ENCODE measurements at places on chromosomes 7 and 10.

DNA sequence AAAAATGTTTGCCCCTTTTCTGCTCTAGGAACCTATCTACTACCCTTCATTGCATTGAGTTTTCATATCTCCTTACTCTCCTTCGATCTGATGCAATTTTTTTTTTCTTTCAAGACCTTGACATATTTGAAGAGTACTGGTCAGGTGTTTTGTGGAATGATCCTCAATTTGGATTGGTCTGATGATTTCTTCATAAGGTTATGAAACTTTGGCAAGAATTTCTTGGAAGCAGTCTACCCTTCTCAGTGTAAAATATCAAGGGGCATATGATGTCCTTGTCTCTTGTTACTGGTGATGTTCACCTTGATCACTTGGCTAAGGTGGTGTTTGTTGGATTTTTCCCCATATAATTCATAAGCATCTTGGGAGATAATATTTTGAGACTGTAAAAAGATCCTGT is 64.7 kb downstream of the CPED1 start:
- DNase-seq: no peak

DNA sequence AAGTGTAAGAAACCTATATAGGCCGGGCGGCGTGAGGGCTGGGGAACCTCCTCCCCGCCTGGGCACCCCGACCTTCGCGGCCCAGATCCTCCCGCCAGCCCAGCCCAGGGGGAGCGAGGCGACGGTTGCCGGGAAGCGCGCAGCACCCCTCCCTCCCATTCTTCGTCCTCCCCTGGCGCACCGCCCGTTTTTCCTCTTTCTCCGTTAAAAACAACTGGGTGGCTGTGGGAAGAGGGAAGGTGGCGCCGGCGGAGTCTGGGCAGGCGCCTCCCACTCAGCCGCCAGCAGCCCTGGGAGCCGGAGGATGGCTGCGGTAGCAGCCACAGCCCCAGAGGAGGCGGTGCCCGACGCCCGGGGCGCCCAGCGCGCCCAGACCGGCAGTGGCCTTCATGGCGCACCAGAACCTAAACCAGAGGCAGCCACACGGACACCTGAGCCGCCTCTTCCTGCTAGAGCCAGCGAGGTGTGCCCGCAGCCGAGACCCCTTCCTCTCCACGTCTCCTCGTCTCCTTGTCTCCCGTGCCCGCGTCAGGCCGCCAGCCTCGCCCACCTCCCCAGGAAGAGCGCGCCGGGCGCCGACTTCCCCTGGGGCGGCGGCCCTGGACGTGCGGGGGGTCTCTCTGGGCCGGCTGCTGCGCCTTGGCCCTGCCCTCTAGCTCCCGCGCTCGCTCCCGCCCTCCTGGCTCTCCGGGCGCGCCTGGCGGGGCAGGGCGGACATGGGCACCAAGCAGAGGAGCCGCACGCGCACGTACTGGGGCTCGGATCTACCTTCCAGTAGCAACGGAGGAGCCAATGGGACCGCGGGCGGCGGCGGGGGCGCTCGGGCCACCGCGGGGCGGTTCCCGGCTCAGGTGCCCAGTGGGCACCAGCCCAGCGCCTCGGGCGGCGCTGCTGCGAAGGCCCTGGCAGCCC is 32.8 kb upstream of the SFTPD start:
- no peak for DNase-seq

DNA sequence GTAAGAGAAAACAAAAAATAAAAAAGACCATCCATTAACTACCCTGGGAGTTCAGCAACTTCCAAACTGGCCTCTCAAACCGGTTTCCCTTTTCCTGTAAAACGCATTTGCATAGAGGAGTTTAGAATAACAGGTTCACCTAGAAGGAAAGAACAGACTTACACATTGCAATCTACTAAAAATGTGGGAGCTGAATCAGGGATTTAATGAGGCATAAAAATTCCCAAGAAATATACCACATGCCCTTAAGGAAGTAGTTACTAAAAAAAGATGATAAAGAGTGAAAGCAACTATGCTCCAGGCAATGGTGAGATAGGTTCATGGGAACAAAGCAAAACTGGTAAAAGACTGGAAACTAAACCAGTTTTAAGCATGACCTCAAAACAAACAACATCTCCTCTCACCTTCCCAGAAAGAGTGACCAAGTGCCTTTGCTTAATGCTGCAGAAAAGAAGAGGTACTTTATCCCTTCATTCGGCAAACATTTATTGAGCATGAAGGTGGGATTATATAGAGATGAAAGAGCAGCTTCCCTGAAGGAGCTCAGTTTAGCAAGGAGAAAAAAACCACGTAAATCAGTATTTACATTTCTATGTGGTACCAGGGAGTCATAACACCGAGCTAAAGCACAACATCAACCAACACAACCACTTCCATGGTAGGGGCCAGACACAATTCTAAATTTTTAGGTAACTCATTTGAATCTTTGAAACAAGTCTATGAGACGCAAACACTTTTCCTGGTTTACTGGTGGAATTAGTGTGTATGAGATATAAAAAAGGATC is 152.8 kb downstream of the SGMS1 start:
- no peak for DNase-seq

- DNase-seq: no peak
Observed at GRCh38 chr7:78296644-78297371, 498.2 kb downstream of the PHTF2 start.

DNA sequence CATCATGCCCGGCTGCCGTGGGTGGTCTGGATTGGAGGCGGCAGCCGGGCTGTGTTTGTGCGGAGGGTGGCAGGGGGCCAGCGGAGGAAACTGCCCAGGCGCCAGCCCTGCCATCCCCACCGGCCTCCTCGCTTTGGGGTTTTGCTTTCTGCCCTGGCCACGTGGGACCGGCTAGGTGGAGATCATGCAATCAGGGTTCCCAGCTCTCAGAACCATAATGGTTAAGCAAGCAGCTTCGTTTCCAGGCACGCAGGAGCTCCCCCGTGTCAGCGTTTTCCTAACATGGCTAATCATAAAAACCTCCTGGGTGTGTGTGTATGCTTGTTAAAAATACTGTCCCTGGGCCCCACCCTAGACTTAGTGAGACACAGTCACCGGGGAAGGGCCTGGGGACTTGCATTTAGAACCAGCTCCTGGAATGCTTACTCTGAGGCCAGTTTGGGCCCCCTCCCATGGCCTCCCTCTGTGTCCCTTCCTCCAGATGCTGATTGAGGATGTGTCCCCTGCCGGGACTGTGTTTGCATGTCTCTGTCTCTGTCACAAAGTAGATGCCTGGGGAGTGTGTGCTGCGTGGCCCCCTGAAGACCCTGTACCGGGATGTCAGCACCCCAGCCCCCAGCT is 119.3 kb downstream of the CUX1 start:
- no peak for DNase-seq

DNA sequence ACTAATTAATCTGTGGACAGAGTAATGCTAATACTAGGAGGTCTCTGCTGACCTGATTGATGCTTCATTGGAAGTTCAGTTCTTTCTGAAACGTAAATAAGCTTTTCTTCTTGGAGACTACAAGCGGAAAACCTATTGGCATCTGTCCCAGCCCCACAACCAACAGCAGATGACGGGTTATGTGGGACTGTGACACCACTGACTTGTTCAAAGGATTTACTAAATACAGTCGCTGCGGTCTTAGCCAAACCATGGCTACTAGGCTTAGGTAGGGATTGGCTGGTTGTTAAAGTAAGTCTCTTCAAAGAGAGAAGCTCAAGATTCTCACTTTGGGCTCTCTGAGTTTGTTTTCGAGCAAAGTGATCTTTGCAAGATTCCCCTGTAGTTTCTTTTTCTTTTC is 68.3 kb downstream of the HYCC1 start:
- DNase-seq: no peak

GRCh38 chr7:149125189-149125862 is 798 bp downstream of the ZNF425 start:
- DNase-seq: no peak

GRCh38 chr7:96219378-96220130 is 102.3 kb downstream of the SLC25A13 start:
- DNase-seq: no peak

- DNase-seq: no peak
Observed at GRCh38 chr10:132011024-132011423, 29.3 kb upstream of the BNIP3 start.

DNA sequence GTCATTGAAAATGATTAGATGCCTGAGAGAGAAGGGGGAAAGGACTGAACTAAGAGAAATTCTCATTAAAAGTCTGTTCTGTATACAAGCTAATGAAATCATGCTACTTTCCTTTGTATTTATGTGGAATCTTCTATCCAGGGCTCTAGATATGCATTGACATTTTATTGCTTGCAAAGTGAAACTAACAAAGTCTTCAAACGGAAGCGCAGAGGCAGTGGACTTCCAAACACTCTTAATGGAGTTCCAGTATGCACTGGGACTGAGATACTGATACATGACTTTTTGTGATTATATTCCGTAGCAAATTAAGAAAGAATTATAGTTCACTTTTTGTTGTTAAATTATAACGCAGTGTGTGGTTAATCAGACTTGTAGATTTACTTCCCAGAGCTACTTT is 166.8 kb upstream of the TBX20 start:
- DNase-seq: no peak

- no peak for DNase-seq
Observed at GRCh38 chr7:39212876-39213275, 235.2 kb downstream of the POU6F2 start.

- DNase-seq: no peak
Observed at GRCh38 chr10:84743483-84743882, 415.1 kb downstream of the CCSER2 start.

GRCh38 chr10:119022846-119023552 is 6.5 kb upstream of the NANOS1 start:
- DNase-seq: no peak

GRCh38 chr7:93843260-93843659 is 47.3 kb downstream of the TFPI2 start:
- DNase-seq: no peak

DNA sequence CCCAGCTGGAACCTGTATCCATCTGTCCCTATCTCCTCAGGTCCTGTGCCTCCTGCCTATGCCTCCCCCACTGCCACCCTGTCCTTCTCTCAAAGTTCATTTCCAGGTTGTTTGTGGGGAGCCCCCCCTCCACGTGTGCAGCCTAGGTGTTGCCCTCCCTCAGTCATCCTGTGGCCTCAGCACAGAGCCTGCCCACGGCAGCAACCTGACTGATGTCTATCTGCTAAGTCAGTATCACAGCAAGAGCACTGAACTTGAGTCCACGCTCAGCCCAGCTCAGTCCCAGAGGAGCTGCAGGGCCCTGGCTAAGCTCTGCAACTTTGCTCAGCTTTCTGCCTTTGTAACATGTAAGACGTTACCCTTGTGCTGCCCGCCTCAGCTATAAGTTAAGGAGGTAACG is 28.7 kb downstream of the FAM53B start:
- no peak for DNase-seq

GRCh38 chr7:150340024-150340749 is 1.2 kb downstream of the RARRES2 start:
- no peak for DNase-seq

DNA sequence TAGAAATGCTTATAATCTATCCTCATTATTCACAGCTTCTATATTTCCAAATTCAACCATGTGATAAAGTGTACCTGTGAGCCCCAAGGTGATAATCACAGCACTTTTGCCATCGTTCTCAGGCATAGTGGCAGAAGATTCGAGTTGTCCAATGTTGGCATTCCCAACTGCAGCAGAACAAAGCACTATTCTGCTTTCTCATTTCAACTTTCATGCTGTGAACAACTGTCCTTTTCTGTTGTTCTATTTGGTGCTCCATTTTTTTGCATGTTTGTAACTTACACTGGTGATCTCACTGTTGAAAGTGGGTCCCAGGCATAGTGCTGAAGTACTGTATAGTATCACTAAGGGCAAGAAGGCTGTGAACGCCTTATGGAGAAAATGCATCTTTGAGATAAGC is 438.2 kb downstream of the PAXIP1 start:
- no peak for DNase-seq

DNA sequence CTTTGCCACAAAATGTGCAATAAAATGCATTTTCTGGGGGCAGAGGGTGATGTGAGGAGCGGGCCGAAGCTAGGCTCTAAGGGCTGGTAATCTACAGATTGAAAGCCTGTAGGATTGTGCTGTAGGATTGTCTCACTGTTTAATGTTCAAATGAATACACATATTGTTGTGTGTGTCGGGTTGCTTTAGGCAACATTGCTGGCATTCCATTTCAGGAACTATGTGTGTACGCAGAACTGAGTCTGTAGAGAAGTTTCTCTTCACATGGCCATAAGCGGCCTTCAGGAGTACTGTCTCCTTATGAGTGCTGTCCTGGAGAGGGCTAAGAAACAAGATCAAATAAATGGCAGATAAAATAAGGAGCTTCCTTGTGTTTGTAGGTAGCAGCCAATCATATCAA is 540.2 kb downstream of the GATA3 start:
- DNase-seq: no peak

GRCh38 chr10:93915598-93915997 is 21.8 kb downstream of the SLC35G1 start:
- no peak for DNase-seq

GRCh38 chr10:22247636-22248035 is 29.8 kb upstream of the EBLN1 start:
- no peak for DNase-seq

- no peak for DNase-seq
Observed at GRCh38 chr7:24448038-24448437, 125.2 kb upstream of the PALS2 start.

- no peak for DNase-seq
Observed at GRCh38 chr7:156943091-156944041, 6.1 kb upstream of the NOM1 start.

DNA sequence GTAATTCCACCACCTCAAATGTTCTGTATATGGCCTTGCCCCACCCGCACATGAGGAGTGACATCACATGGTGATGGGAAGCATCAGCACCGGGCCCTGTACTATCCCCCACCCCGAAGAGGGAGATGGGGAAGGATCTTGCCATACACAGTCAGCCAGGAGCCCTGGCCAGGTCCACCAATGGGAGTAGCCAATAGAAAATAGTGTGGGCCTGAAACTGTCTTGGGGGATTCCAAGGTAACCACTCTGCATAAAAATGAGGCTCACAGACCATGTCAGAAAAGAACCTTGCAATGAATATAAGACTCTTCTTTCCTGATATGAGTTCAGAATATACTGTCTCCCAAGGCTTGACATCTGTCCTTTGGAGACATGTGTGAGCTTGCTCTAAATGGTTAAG is 51.1 kb downstream of the ADRB1 start:
- no peak for DNase-seq

DNA sequence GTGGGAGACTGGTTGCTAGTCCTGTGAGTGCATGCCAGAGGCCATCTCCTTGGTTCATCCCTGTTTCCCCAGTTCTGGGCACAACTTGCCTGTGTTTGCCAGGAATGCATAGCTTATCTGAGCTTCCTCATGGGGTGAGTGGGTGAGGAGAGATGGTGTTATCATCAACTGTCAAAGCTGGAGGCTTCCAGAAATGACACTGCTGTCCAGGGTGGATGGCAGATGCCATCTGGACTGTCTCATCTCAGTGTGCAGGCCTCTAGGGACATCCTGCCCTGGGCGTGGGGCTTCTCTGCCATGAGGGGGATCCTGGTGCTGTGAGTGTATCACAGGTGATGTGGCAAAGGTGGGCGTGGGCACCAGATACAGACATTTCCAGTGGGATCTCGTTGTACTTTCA is 328.6 kb downstream of the DPP6 start:
- no peak for DNase-seq

Data from GF-D8 (cell line).